ENCODE measurements at places on chromosomes 2 and 18.

DNA sequence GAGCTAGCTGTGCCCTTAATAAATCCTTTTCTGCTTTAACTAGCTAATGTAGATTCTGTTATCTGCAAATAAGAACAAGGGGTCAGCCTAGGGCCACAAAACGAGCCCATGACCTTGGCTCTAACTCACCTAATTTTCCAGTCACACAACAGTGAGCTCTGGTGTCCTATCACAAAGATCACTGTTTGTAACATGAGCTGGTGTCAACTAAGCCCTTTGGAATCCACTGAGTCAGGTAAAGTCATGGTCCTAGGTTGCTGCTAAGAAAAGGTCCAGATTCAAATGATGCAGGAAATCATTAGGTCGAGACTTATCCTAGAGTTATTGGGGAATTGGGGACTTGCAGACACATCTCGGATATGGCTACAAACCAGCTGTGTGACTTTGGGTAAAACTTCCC is 49.9 kb downstream of the ST8SIA5 start:
- no peak for DNase-seq

DNA sequence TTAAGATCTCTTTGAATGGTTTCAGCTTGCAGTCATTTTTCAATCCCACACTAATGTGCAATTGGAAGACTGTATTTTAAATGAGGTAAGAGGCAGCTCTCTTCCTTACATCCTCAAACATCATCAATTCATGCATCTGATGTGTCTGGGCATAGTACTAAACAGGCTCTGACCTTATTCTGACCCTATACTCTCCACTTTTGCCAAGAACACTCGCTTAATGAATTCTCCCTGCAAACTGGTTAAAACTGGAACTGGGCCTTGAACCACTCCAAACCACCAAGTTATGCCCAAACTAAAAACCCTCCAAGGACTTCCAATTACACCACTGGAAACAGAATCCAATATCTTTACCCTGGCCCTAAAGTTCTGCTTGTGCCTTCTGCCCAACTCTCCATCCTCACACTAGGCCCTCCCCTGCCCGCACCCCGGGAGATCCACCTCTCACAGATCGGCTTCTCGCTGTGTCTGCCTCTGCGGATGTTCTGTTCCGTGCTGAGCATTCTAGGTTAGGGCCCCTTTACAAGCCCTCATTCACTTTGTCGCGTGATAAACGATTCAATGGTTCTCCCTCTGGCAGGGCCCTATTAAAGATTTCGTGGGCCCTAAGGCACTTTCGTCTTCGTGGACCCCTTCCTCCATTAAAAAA is 1.2 kb downstream of the M1AP start:
- DNase-seq: no peak

GRCh38 chr2:10188211-10188610 is 65.7 kb downstream of the RRM2 start:
- no peak for DNase-seq

- no peak for DNase-seq
Observed at GRCh38 chr2:173161040-173161439, 85.4 kb downstream of the MAP3K20 start.

GRCh38 chr18:68861365-68861764 is 63.5 kb downstream of the CCDC102B start:
- DNase-seq: no peak

GRCh38 chr18:78562531-78562961 is 417.1 kb upstream of the SALL3 start:
- DNase-seq: no peak

DNA sequence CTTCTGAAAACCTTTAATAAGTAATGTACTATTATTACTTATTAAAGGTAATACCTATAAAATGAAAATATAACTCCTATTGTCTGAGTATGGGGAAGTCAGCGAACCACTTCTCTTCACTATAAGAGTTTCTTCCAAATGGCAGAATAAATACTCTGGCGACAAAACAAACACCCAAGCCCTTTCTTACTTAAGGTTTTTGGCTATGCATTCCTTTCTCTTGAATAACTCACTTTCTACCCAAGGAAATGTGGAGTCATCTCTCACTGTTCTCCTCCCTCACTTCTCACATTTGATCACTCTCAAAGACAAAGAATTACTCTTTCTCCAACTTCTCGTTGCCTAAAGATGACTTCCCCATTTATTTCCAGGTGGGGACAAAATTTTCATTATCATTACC is 816.8 kb upstream of the CRIM1 start:
- DNase-seq: no peak

DNA sequence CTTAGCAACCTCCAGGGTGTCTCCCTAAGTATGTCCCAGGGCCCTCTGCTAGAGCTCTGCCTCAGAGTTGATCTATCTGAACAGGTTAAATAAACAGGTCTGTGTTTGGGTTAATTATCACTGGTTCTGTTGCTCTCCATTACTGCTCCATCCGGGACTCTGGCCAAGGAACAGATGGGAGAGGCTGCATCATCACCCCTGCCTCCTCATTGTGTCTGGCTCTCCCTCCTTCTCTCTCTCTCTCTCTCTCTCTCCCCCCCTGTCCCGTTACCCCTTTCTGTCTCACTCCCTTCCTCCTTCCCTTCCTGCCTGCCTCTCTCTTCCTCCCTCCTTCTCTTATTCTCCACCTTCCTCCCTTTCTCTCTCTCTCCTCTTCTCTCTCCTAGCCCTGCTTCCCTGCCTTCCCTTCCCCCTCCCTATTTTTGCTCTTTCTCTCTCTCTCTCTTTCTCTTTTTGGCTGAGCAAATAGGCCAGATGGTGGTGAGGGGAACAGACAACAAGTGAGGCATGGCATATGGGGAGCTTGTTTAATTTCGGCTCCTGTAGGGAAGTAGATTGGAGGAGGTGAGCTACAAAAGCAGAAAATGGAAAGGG is 62.1 kb downstream of the SETBP1 start:
- no peak for DNase-seq

DNA sequence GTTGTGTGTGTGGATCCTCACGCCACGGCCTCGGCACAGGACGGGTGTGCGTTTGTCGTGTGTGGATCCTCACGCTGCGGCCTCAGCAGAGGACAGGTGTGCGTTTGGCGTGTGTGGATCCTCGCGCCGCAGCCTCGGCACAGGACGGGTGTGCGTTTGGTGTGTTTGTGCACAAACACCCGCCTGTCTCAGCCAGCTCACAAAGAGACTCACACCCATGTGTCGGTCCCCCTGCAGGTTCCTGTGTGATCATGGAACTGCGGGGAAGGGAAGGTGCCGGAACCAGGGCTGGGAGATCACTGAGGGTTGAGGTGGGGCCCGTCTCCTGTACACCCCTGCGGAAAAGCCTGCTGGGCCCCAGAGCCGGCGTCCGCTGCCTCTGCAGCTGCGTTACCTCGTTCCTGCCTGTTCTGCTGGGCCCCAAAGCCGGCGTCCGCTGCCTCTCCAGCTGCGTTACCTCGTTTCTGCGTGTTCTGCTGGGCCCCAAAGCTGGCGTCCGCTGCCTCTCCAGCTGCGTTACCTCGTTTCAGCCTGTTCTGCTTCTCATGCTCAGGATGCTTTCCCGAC is 53.6 kb downstream of the CTDP1 start:
- DNase-seq: no peak

DNA sequence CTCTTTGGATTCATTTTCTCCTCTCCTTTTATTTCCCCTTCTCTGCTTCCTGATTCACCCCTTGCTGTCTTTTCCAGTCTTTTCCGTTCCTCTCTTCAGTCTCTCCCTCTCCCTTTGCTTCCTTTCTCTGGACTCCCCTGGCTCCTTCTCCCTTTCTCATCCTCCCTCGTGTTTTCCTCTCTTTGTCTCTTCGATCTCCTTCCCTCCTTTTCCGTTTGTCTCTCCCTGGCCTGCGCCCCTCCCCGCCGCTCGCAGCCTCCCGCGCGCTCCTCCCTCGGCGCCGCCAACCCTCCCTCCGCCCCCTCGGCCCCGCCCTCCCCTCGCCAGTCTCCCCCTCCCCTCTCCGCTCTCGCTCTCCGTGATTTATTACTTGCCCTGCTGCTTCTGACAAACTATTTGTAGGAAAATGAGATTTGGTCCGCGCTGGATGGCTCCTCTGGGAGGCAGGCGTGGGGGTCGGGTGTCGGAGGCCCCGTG is 46.0 kb upstream of the PAX8 start:
- no peak for DNase-seq

DNA sequence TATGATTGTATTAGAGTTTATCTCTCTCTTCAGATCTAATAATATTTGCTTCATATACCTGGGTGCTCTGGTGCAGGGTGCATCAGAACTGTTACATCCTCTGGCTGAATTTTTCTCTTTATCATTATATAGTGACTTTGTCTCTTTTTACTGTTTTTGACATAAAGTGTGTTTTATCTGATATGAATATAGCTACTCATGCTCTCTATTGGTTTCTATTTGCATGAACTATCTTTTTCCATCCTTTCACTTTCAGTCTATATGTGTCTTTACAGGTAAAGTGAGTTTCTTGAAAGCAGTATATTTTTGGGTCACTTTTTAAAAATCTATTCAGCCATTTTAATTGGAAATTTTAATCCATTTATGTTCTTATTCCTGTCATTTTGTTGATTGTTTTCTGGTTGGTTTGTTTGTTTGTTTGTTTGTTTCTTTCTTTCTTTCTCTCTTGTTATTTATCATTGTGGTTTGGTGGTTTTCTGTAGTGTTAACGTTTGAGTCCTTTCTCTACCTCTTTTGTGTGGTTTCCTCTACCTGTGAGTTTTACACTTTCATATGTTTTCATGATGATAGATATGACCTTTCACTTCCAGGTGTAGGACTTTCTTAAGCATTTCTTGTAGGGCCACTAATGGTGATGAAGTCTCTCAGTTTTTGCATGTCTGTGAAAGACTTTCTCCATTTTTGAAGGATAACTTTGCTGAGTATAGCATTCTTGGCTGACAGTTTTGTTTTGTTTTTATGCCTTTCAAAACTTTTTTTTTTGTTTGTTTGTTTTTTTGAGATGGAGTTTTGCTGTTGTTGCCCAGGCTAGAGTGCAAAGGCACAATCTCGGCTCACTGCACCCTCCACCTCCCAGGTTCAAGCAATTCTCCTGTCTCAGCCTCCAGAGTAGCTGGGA is 54.9 kb downstream of the CCNT2 start:
- no peak for DNase-seq

- DNase-seq: no peak
Observed at GRCh38 chr2:9582624-9583023, 27.0 kb upstream of the ADAM17 start.

- no peak for DNase-seq
Observed at GRCh38 chr2:68367953-68368653, 3.0 kb downstream of the PLEK start.

- no peak for DNase-seq
Observed at GRCh38 chr2:72204156-72204785, 56.6 kb upstream of the CYP26B1 start.

GRCh38 chr2:65353927-65354326 is 78.5 kb downstream of the SPRED2 start:
- no peak for DNase-seq

DNA sequence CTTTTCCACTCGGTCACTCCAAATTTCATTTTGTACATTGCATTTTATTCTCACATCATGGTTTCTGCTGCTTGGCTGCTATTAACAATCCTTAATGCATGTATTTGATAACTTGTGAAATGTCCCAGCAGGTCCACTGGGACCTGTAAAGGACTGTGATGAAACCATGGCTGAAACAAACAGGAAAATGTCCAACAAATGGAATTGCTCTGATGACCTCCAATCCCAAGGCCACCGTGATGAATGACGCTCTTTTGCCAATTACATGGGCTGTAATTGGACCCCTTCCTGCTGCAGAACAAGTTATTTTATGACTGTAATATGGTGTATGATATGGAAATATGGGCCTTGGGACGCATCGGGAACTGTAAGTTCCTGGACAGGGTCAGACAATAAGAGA is 224.2 kb upstream of the CXCR4 start:
- DNase-seq: no peak

GRCh38 chr18:21452796-21453510 is 147.6 kb downstream of the ESCO1 start:
- no peak for DNase-seq

GRCh38 chr18:48555465-48555995 is 16.7 kb downstream of the CTIF start:
- no peak for DNase-seq

DNA sequence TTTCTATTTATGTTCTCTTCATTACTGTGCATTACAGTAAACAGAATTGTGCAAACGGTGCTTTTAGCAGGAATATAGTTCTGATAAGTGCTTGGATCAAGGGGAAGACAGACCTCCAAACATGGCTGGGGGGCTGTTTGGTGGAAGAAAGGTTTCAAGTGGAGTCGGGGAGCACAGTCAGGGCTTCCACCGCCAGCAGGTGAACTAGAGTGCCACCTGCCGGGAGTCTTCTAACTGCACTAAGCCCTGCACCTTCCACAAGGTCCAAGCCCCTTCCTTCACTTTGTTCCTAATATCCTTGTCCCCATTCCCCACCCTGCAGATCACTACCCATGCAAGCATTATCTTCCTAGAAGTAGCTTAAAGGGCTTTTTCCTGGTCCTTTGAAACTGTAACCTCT is 11.1 kb downstream of the ONECUT2 start:
- DNase-seq: no peak

DNA sequence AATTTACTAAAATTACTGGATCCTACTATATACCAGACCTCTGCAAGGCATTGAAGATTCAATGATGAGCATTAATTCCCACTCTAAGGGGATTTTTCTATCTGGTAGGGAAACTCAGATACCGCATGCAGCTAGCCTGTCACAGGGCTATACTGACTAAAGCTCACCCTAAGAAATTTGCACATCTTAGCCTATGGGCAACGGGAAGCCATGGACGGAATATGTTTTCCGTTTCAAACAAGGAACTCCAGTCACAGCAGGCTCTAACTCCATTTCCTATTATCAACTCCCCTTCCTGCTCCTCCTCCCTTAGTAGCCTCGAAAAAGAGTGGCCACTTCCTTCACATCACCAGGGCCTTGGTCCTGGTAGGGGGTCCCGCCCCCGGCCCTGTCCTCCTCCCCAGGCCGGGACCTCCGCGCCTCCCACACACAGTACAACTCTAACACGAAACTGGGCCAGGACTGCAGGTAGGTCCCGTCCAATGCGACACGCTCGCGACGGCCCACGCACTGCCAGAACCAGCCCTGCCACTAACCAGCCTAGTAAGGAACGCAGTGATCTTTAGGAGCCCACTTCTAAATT is 659 bp upstream of the COX5B start:
- no peak for DNase-seq

GRCh38 chr2:51003345-51004192 is 28.4 kb downstream of the NRXN1 start:
- no peak for DNase-seq

- no peak for DNase-seq
Observed at GRCh38 chr2:62265106-62265505, 69.2 kb downstream of the B3GNT2 start.

Data from stimulated activated CD8-positive, alpha-beta memory T cell treated with anti-CD3 and anti-CD28 coated beads, Interleukin-7, amount 100 ng/mL, for 1 hour (primary cell).